ENCODE measurements at places on chromosomes 11 and 22. TPM values are rescaled to one million over a fixed set of nuclear protein-coding genes. Genes with fewer than 3 reads are reported as not detected.

GRIK4 gene
- total RNA-seq: 0.13 TPM

APLNR gene
- total RNA-seq: 5.6 TPM

DNA sequence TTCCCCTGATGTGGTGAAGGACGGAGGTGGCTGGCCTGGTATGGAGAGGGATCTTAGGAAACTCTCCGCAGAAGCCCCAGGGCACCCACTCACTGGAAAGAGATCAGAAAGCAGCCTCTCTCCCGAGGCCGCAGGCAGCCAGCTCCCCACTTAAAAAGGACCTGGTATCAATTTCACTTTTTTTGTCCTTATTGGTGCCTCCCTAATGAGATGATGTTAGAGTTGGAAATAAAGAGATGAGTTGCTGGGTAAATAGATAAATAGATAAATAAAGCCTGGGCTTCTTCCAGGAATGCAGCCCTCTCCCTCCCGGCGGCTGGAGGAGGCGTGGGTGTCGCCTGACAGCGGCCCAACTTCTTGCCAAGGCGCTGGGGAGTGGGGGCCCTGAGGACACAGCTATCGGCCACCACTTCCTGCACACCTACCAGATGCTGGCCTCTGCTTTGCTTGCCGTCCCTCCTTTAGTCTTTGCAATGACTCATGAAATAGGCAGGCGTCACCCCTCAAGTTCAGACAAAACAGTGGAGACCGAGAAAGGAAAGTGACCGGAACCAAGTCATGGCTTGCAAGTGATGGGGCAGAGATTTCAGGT is 42.9 kb downstream of the LINC01488 start:
- DNase-seq: no peak

GRCh38 chr22:19396934-19397733 is 34.4 kb downstream of the HIRA start:
- DNase-seq: no peak

GRCh38 chr22:37428649-37429586 is 1.6 kb upstream of the ELFN2 start:
- no peak for DNase-seq

DNA sequence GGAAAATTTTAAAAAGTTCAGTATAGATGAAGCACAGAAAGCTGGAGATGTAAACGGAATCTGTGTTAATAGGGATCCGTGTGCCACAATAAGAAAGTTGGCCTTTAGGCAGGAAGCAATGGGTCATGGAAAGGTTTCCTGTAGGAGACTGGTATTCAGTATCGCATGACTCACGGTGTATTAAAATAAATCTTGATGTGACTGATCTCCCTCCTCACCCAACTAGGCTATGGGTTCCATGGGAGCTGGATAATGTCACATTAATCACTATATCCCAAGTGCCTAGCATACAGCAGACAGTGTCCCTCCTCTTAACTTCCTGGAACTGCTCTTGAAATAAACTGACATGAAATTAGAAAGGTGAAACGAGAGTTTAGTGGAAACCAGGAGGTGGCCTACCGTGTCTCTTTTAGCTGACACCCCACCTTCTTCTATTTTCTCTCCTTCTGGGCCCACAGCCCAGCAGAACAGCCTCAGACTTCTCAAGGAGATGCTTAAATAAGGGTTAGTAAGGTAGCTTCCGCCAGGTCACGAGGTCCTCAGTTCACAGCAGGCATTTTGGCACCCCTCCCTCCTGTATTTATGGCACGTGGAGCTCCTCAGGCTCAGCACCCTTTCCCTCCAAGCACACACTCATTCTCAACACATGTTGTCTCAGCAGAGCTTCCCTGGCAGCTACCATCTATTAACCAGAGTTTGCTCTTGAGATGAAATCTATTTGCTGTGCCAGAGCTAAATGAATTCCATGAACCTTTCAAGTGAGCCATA is 118.8 kb downstream of the NXPE2 start:
- no peak for DNase-seq

DNA sequence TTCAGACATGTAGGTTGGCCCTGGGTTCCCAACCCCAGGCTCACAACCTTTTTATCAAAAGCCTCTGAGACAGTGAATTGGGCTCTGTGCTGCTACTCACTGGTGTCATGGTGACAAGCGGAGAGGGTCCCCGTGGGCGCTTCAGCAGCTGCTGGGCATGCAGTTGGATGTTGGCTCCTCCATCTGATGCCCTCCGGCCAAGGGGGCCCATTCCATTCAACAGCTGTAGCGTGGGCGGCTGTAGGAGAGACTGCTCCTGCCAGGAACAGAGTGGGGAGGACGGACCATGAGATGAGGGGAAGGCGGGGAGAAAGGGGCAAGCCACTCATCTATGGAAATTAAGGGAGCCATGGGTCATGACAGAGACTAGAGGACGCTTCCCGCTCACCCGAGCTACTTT is 36.0 kb upstream of the APOA1 start:
- no peak for DNase-seq

DNA sequence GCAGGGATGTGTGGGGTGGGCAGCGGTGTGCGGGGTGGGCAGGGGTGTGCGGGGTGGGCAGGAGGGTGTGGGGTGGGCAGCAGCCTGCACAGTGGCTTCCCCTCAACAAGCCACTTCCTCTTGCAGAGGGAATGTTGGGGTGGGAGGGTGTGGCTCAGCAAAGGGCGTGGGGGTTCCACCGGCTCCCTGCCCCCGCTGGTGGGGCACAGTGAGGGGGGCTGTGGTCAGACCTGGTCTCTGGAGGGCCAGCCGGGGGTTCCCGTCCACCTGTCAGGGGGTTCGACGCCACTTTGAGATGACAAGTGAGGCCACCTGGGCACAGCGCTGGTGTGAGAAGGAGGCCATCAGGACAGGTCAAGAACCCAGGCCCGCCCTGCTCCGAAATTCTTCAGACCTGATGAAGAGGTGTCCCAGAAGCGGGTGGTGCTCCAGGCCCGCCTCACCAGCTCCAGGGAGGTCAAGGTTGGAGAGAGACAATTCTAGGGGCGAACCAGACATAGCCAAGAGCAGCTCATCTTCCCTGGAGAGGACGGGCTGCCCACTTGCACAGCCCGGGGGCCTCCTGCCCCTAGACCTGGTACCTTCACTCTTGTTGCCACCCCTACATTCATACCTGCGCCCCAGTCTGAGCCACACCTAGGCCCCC is 1.3 kb downstream of the C11orf21 start:
- DNase-seq: peak; percentile 86

DNA sequence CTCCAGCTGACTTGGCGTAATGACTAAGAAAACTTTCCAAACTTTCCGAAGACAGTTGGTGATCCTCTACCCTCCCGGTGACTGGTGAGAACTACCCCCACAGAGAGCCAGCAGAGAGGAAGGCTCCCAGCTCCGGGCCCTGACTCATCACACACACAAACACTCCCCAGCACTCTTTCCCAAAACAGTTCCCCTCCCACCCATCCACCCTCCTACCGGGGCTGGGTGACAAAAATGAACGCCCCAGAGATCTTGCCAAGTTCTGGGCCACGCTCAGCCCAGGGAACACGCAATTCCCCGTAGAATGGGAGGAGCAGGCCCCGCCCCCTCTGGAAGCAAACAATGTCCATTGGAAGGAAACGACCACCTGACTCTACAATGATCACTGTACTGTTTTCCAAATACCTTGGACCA is 21.3 kb upstream of the JAM3 start:
- DNase-seq: peak; percentile 97

- no peak for DNase-seq
Measured at GRCh38 chr11:2621894-2622293, 77.9 kb downstream of the KCNQ1OT1 start.

GRCh38 chr22:31179345-31179744 is 19.4 kb downstream of the RNF185 start:
- DNase-seq: no peak

GRCh38 chr22:27989758-27990450 is 70.8 kb upstream of the PITPNB start:
- no peak for DNase-seq
